Germinal center (tissue), 1 donor: ENCODE measurements at places on chromosomes 5 and 9.

GRCh38 chr5:35333366-35333765 lies 103.1 kb upstream of the PRLR start:
- no peak for DNase-seq

DNA sequence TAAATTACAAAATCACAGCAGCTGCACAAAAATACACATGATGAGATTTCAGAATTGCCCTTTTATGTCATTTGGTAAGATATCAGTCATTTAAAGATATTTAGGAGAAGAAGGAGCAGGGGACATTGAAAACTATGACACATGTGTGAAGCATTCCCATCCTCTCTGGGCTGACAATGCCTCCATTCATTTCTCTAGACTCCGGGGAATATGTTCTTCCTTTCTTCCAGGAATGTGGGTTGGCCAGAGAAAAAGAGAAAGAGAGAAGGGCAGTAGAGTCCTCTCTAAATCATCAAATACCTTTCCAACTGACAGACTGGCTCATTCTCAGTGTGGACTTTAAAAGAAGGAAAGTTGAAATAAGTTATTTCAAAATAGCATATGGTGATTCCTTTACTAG lies 205.6 kb upstream of the ADAMTSL1 start:
- no peak for DNase-seq

- peak; percentile 41 for DNase-seq
Measured at GRCh38 chr5:55176176-55176818, 3.3 kb upstream of the CDC20B start.

- DNase-seq, result no peak
Measured at GRCh38 chr9:107269254-107269653, 13.8 kb upstream of the RAD23B start.

DNA sequence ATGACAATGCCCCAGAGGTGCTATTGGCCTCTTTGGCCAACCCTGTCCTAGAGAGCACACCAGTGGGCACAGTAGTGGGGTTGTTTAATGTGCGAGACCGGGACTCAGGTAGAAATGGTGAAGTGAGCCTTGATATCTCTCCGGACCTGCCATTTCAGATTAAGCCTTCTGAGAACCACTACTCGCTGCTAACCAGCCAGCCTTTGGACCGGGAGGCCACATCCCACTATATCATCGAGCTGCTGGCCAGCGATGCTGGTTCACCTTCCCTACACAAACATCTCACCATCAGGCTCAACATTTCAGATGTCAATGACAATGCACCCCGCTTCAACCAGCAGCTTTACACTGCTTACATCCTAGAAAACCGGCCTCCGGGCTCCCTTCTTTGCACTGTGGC lies 1.4 kb downstream of the PCDHGC5 start:
- DNase-seq, result no peak
